HepG2 (cell line): ENCODE measurements at places on chromosomes 5 and 9.

DNA sequence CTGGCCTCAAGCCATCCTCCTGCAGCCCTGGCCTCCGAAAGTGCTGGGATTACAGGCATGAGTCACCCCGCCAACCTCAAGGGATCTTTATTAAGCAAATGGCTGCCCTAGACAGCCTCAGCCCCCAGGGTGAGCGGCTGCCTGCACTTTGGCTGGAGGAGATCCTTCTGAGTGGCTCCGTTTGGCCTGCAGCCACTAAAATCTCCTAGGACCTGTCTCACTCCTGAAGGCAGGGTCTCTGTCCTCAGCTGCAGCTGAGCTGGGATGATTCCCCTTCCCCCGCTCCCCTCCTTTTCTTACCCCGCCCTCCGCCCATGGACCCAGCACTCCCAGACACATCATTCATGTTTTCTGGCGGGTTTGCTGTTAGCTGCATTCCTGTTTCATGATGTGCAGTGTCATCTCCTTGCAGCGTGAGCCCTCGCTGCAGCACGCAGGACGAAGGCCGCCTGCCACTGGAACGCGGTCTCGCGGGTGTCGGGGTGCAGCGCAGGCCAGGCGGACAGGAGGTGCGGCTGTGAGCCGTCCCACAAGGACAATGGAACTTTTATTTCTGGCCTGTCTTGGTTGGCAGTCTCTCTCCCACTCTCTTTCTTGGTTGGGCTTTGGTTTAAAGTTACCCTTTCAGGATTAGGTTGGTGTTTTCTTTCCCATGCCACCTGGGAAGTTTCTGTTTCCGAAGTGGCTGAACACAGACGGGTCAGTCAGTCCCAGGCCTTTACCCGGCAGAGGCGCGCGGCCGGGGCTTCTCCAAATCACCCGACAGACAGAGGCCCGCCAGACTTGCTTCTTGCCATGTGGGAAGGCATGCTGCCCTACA, 137.1 kb downstream of the FOXD1 start:
- DNase-seq: no peak

DNA sequence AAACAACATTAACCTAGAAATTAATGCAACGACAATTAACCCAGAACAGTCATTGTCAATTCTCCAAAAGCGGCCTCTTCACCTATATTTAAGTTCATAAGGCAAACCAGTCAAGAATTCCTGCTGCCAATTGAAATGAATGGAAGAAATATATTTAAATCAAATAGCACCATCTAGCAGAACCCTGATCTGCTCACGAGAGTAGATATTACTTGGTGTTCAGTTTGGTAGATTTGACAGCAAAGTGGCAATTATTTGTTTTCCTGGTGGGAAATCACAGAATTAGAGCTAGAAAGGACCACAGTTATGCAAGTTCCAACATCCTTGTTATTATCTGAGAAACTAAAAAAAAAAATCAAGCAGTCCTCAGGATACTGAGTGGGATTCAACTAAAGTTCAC, 2.3 kb downstream of the SSBP2 start:
- no peak for DNase-seq

DNA sequence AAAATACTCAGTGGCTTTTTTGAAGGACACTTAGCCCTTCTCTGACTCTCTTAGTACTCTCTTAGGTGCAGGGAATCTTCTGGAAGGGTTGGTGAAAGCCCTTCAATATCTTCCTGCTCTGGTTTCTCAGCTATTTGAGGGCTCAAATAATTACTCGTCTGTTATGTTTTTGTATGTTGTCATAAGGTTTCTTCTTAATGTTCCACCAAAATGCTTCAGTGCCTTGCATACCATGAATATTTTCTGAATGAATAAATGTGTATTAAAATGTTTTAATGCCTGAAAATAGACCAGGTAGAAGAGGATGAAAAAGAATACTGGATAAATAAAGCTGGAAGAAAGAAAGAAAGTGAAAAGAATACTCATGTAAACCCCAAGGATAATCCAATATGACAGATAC, 124.3 kb downstream of the STK32A start:
- no peak for DNase-seq

- peak; percentile 78 for DNase-seq
Measured at GRCh38 chr9:136697821-136698526, 10.7 kb upstream of the AGPAT2 start.

DNA sequence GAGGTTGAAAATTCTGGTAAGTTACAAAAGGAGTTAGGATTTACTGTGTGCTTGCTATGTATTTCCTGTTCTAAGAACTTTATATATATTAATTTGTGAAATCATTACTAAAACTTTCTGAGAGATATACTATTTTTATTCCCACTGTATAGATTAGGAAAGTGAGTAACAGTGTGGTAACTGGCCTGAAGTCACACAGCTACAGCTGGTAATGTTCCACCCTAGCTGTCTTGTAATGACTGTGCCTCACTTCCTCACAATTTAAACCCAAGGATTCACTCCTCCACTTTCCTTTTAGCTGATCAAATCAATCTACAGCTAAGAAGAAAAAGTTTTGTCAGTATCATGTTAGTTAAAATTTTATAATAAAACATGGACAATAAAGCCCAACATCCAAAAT, 278.8 kb downstream of the GAS1 start:
- DNase-seq: no peak
